Stimulated activated CD4-positive, alpha-beta T cell treated with anti-CD3 and anti-CD28 coated beads, Interleukin-15, amount 100 ng/mL, for 1 hour (primary cell): ENCODE measurements at places on chromosomes 2 and 18.

GRCh38 chr2:77721593-77721992, 199.4 kb upstream of the LRRTM4 start:
- DNase-seq, result no peak

DNA sequence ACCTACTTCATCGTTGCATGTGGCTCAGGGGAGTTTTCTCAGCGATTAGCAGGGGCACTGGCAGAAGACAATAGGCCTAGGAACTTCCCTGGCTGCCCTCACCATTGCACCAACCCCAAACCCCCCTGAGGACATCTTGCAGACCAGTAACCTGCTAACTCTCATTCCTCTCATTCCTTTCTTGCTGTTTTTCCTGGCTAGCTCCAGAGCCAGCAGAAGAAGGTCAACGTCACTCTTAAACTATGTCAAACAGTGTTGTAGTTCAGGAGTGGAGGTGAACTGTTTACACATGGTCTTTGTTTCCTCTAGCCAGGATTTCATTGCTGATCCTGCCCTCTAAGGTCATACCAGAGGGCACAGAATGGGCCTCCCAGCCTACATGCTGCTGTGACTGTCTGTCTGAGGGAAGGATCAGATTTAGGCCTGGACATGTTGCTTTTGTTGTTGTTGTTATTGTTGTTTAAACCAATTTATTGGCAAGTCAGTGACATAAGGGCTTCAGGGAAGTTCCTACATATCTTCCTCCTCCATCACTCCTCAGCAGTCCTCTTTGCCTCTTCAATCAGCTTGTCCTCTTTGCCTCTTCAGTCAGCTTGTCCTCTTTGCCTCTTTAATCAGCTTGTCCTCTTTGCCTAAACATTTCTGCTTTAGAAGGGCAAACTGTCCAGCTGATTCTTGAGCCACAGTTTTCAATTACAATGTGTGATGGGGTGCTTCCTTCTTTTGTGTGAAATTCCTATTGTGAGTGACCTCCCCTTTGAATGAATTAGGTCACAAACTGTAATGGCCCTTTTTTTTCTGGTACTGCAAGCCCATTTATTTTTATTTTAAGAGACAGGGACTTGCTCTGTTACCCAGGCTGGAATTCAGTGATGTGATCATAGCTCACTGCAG, 471.9 kb upstream of the TNP1 start:
- DNase-seq, result no peak

DNA sequence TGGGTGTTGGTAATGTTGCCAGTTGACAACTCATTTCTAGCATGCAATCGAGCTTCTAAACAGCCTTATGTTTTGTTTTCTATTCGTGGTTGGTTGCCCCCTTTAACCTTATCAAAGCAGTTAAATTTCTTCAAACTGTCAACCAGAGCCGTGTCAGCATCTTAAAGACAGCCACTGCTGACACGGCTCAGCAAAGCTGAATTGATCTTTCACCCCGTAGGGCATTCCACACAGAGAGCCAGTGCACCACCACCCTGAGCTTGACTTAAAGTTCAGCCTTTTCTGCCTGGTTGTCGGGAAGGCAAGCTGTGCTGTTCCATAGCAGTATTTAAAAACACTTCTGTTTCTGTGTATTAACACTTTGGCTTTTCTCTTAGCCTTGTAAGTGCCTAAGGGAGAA, 355.0 kb upstream of the CHST9 start:
- DNase-seq, result no peak

DNA sequence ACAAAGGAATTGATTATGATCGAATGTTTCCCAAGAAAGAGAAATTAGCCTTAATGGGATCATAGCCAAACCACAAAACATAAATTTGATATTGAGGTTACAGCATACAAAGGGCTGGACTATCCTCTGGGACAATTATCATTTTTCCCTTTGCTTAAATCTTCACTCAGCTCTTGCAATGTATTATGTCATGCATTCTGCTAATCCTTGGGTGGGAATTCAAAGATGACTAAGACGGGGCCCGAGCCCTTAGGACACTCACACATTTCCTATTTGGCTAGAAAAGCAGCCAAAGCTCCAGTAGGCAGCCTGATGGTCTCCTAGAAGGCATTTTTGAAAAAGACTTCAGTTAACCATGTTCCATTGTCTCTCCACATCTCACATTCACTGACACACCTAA, 17.2 kb upstream of the NMI start:
- no peak for DNase-seq

- no peak for DNase-seq
Observed at GRCh38 chr2:150063931-150064548, 423.4 kb downstream of the RND3 start.

- DNase-seq, result no peak
Observed at GRCh38 chr18:22829781-22830180, 103.3 kb upstream of the RBBP8 start.

GRCh38 chr2:195319112-195319460, 337.9 kb upstream of the SLC39A10 start:
- DNase-seq, result no peak

DNA sequence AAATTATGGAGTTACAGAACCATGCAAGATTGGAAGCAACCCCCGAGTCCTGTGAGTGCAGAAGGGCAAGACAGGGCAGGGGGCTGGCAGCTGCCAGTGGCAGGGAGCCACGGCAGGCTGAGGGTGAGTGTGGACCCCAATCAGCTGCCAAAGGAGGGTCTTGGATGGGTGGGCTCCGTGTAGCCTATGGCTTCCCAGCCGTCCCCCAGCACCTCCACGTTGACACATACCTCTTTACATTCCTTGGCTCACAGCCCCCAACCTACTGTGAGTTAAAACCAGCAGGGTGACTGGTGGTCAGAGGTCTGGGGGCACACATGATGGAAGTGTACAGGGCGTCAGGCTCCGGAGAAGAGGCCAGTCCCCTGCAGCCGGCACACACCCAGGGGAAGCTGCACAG, 60.9 kb upstream of the SALL3 start:
- no peak for DNase-seq

GRCh38 chr18:10057894-10058791, 144.3 kb downstream of the VAPA start:
- DNase-seq, result no peak
